ENCODE measurements at places on chromosomes 12 and 14.

DNA sequence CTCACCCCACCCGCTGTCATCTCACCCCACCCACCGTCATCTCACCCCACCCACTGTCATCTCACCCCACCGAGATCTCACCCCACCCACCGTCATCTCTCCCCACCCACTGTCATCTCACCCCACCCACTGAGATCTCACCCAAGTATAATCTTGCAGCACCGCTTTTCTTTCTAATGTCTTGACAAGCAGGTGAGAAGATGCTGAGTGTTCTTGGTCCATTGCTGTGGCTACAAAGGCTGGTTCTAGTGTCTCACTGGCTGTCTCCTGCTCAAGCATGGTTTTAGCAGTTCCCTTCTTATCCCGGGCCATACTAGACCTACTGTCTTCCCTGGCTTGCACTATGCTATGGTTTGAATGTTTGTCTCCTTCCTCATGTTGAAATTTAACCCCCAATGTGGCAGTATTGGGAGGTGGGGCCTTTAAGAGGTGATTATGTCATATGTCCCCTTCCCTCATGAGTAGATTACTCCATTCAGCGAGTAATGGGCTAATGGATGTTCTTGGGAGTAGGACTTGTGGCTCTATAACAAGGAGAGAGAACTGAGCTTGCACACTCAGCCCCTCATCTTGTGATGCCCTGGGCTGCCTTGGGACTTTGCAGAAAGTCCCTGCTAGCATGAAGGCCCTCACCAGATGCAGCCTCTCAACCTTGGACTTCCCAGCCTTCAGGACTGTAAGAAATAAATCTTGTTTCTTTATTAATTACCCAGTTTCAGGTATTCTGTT, 47.7 kb upstream of the PPP2R5C start:
- DNase-seq: no peak

- DNase-seq: no peak
Observed at GRCh38 chr12:32049956-32050355, 56.7 kb upstream of the BICD1 start.

GRCh38 chr12:82440885-82441284, 82.6 kb downstream of the METTL25 start:
- no peak for DNase-seq

GRCh38 chr12:14048941-14049545, 67.6 kb upstream of the GRIN2B start:
- no peak for DNase-seq

GRCh38 chr14:68246786-68247105, 427.2 kb downstream of the RAD51B start:
- DNase-seq: no peak

DNA sequence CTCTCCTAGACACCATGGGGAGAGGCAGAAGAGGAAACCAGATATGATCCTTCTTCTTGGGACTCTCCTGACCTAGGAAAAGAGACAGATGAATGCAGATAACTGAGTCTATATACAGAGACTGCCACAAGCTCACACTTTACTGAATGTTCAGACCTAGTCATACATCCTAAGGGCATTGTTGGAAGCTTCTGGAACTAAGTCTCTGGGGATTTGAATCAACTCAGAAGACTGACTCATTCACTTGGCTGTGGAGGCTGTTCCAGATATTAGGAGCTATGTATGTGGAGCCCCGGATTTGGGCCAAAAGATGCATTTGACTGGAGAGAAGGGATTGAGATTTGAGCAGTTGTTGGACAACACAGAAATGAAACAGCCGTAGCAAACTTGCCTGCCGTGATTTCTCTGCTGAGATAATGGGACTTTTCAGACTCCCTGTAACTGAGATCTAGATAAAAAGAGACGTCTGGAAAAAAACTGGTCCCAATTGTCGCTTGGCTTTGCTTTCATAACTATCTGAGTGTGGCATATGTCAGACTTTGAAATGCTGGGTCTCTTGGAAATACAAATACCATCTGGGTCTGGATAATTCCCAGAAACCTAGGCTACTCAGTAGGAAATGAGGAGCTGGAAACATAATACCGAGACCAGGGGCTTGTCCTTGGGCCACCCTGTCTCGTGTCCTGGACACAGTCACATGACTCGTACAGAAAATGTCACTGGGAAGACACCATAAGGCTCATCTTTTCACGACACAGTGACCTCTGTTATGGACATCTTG, 396.8 kb downstream of the NUAK1 start:
- DNase-seq: no peak

- DNase-seq: no peak
Observed at GRCh38 chr12:53866727-53867126, 71.9 kb upstream of the HOXC13 start.

DNA sequence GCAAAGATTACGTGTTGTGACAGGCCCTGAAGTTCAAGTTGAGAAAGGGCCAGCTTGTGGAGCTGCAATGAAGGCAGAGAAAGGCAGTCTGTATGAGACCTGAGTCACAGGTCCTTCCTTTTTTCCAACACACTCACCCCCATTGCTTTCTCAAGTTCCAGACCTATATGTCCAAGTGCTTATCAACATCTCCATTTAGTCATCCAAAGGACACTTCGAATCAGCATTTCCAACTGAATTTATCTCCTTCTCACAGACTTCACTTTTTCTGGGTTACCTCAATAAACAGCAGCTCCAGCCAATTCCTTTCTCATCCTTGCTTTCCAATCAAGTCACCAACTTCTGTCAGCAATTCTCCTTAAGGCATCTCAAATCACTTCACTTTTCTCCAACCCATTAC, 56.4 kb upstream of the KIF21A start:
- DNase-seq: no peak

DNA sequence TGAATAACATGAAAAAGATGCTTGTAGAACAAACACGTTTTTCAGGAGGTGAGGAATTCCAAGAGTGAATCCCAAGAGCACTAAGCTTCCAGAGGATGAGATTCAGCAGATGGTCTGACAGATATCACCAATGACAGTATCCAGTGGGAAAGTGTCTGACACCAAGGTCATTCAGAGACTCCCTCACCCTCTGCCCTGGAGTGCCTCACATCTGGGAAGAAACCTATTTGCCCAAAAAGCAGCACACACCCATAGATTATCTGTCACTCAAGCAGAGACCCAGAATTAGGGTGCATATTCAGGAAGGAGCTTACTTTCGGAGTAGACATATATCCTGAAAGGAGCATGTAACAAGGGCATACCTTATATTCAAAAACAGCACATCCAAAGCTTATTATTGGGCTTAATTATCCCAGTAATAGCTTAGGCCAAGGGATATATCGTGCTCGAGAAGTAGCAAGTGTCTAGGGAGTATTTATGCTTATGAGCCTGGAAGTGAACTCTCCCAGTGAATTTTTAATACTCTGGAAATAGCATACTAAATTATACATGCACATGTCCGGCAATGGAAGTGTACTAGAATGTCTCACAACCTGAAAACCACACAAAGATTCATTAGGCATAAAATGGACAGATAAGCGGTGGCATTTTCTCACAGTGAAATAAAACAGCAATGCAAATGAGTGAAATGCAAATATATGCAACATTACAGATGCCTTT, 998.1 kb upstream of the TMEM132C start:
- DNase-seq: no peak

DNA sequence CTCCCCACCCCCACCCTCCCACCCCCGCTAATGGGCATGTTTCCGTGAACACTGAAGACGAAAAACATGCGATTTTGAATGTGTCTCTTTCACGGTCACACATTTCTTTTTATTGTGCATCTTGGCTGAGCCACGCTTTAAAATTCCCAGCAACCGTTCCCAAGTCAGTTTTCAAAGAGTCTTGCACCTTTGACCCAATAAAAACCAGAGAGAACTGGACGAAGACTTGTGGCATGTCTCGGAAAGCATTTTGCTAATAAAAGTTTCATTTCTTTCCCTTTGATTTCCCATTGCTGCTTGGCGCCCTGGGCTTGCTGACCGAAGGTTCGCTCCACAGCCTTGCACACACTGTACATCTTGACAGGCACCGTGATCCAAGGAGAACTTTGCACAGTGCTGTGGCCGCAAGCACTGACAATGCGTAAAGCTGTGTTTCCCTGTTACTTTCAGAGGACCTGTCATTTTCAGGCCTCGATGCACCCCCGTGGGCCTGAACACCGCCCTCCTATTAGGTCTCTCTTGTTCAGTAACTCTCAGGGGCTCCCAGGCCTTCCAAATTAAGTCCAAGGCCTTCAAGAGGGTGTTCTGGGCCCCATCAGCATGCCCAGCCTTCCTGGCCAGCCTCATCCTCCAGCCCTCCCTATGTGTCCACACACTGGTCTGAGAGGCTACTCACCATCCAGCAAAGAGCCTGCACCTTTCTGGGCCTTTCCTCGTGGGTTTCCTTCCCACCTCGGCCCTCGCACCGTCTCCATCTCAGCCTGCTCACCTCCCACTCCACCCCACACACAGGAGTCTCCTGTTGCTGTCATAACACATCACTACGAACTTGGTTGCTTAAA, 63.4 kb upstream of the DIO3 start:
- no peak for DNase-seq

DNA sequence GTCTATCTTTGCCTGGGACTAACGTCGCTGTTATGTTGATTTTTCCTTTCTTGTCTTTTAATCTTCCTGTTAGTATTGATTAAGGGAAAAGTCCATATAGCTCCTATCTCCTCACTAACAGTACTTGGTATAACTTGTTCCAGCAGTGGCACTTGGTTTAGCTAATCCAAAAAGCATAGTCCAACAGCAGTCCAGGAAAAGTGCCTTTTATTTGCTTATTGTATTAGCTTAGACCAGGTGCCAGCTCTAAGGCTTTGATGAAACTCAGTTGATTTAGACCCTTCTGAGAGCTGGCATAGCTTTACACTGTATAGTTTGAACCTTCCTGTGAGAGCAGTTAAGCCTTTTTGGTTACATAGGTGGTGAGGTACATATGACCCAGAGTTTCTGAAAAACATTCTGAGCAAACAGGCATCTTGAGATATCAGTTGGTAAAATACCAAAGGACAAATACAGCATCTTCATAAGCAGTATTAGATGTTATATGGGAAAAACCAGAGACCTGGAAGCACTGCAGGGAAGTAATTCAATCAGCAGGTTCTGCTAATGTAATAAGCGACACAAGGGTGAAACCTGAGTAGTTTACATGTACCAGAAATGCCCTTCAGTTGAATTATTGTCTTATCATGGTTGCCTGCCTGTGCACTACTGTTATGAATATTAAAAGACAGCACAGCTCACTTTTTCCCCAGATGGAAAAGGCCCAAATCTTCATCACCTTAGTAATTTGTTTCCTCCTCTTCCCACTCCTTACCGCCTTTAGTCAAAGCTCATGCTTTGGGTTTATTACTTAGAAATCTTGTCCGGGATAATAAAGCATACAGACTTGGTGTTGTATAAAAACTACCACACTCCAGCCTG, 13.0 kb downstream of the PELI2 start:
- no peak for DNase-seq

- DNase-seq: no peak
Observed at GRCh38 chr12:5441497-5442236, 9.8 kb downstream of the NTF3 start.

DNA sequence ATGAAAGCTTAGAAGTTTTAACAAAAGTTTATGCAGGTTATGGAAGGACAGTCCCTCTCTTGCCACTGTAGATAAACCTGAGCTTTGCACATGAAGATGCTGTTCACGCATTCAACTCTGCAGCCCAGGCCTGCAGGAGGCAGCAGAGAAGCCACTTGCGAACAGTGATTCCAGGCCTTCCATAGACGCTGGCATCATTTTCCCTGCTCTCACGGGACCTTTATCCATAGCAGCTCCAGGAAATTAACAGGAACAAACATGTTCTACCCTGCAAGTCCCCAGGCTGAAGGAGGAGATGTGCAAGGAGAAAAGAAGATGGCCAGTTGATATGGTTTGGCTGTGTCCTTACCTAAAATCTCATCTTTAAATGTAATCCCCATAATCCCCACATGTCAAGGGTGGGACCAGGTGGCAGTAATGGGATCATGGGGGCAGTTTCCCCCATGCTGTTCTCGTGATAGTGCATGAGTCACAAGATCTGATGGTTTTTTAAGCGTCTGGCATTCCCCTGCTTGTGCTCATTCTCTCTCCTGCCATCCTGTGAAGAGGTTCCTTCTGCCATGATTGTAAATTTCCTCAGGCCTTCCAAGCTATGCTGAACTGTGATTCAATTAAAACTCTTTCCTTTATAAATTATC, 2.0 kb downstream of the ERP27 start:
- DNase-seq: no peak

DNA sequence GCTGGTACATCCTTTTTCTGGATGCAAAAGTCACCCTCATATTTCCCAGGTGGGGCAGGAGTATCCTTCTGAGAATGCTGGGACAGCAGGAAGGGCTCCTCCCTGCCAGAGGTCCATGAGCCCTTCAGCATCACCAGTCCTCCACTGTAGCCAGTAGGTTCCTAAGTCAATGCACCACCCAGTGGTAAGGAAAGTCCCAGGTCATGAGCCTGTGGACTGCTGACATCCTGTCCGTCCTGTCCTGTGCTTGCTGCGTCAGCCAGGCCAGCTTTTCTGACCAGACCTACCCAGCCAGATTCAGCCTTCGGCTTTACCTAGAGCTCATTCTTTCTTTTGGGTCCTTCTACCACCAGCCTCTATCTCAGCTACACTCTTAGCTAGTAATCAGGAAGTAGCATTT, 23.0 kb upstream of the ACTN1 start:
- no peak for DNase-seq

DNA sequence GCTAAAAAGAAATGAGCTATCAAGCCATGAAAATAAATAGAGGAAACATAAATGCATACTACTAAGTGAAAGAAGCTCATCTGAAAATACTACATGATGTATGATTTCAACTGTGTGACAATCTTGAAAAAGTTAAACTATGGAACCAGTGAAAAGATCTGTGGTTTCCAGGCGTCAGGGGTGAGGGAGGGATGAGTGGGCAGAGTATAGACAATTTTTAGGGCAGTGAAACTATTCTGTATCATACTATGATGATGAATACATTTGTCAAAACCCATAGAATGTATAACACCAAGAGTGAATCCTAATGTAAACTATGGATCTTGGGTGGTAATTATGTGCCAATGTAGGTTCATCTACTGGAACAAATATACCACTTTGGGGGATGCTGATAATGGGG, 21.3 kb downstream of the SPX start:
- no peak for DNase-seq

- DNase-seq: no peak
Observed at GRCh38 chr14:75736845-75737485, 75.9 kb downstream of the TTLL5 start.

- DNase-seq: no peak
Observed at GRCh38 chr14:80805136-80805535, 136.4 kb downstream of the CEP128 start.

DNA sequence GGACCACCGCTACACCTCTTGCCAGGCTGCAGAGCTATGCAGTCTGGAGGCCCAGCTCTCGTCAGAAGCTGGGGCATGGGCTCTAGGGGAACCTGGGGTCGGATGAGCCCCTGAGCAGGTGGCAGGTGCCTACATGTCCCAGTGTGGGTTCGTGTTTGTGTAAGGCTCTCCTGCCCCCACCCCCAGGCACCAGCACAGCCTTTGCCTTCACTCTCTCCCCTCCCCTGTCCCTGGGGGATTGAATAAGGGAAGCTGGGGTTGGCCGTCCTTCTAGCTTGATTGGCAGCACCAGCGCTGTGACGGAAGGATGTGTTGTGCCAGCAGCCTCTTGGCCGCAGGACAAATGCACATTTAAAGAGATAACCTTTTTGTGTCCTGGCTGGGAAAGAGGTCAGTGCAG, 34.8 kb upstream of the TSPAN9 start:
- DNase-seq: no peak

- no peak for DNase-seq
Observed at GRCh38 chr14:26113911-26114640, 483.8 kb downstream of the NOVA1 start.

All from iPS DF 6.9 (cell line).